Esophagus squamous epithelium (tissue), 5 donors: ENCODE measurements at places on chromosomes 2 and 18.
A peak's percentile ranks its signal among the peaks of the same experiment; 100 is the strongest.

DNA sequence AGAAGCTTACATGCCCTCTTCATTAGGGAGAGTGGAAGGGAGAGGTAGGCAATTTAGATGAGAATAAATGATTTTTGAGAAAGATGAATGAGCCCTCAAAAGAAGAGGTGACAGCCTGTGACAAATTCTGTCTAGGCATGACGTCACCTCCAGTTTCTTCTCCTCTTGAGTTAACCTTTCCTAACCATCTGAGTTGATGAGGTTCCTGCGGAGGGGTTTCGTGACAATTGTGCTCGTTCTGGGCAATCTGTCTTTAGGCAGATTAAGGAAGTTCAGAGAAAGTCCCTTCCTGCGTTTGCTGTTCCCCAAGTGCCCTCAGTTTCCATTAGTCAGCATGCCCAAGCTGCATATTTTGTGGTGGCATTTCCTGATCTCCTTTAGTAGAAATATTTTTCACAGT is 640.2 kb upstream of the SYT4 start:
- H3K4me1 ChIP-seq, result no peaks in the 10 kb centered on the region
- DNase-seq, result no peak
- no peak overlapping the region for H3K4me3 ChIP-seq
- H3K36me3 ChIP-seq, result no peaks in the 10 kb centered on the region

- no peak for DNase-seq
- H3K27ac ChIP-seq, result no peak overlapping the region
- H3K27me3 ChIP-seq, result peaks cover 3% of the 10 kb centered on the region
- no peak overlapping the region for H3K4me3 ChIP-seq
Observed at GRCh38 chr2:24182507-24182906, 7.7 kb downstream of the FAM228A start.

GRCh38 chr2:63692002-63692606 is 103.3 kb downstream of the MDH1 start:
- H3K27ac ChIP-seq, result no peak overlapping the region
- H3K4me1 ChIP-seq, result no peaks in the 10 kb centered on the region
- no peak for DNase-seq
- no peaks in the 10 kb centered on the region for H3K27me3 ChIP-seq
- H3K4me3 ChIP-seq, result no peak overlapping the region

- no peaks in the 10 kb centered on the region for H3K27me3 ChIP-seq
- H3K27ac ChIP-seq, result no peak overlapping the region
- no peak overlapping the region for H3K4me3 ChIP-seq
Observed at GRCh38 chr2:125444106-125444505, 1211.9 kb upstream of the GYPC start.

GRCh38 chr18:55509631-55510324 is 78.2 kb downstream of the TCF4 start:
- peak overlapping the region; percentile 50 for H3K4me3 ChIP-seq
- DNase-seq, result no peak
- H3K4me1 ChIP-seq, result peaks cover 18% of the 10 kb centered on the region
- H3K36me3 ChIP-seq, result no peaks in the 10 kb centered on the region
- H3K27ac ChIP-seq, result peak overlapping the region; percentile 79

- no peaks in the 10 kb centered on the region for H3K4me1 ChIP-seq
- H3K4me3 ChIP-seq, result no peak overlapping the region
- H3K27ac ChIP-seq, result no peak overlapping the region
- H3K36me3 ChIP-seq, result no peaks in the 10 kb centered on the region
- no peak for DNase-seq
Observed at GRCh38 chr18:30491815-30492551, 550.6 kb downstream of the DSC3 start.

- H3K36me3 ChIP-seq, result no peaks in the 10 kb centered on the region
- peak overlapping the region; percentile 62 for H3K27ac ChIP-seq
- H3K4me3 ChIP-seq, result no peak overlapping the region
- no peak for DNase-seq
Observed at GRCh38 chr18:36627637-36628036, 201.2 kb downstream of the TPGS2 start.

GRCh38 chr18:79526468-79527460 is 131.0 kb downstream of the NFATC1 start:
- H3K36me3 ChIP-seq, result no peaks in the 10 kb centered on the region
- peaks cover 15% of the 10 kb centered on the region for H3K4me1 ChIP-seq
- no peak overlapping the region for H3K27ac ChIP-seq
- no peak overlapping the region for H3K4me3 ChIP-seq
- no peaks in the 10 kb centered on the region for H3K27me3 ChIP-seq
- DNase-seq, result no peak

- no peak overlapping the region for H3K4me3 ChIP-seq
- no peak overlapping the region for H3K27ac ChIP-seq
- H3K27me3 ChIP-seq, result no peaks in the 10 kb centered on the region
- no peak for DNase-seq
- H3K4me1 ChIP-seq, result no peaks in the 10 kb centered on the region
Observed at GRCh38 chr18:57697426-57697825, 75.8 kb upstream of the NARS1 start.

DNA sequence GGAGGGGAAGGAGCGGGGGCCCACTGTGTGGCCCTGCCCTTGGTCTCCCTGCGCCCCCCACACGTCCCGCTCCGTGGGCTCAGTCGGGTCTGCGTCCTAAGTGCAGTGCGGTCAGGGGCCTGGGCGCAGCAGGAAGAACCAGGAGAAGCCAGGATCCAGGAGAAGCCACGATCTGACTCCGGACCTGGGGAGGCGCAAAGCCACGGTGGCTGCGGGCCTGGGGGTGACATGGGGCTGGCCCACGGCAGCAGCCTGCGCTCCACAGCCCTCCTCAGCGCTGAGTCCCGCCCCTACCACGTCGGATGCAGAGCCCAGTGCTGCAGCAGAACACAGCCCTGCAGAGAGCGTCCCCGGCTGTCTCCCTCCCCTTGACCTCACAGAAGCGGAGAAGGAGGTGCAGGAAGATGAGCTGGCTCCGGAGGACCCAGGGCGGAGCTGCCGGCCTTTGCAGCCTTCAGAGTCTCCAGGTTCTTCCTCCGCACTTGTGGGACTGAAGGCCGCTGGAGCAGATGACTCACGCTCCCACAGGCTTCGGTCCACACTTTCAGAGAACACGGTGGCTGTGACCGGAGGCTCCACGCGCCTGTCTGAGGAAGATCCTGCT is 589.2 kb upstream of the SALL3 start:
- no peak overlapping the region for H3K27ac ChIP-seq
- no peaks in the 10 kb centered on the region for H3K36me3 ChIP-seq
- no peak overlapping the region for H3K4me3 ChIP-seq
- H3K27me3 ChIP-seq, result no peaks in the 10 kb centered on the region
- no peak for DNase-seq

- no peak overlapping the region for H3K27ac ChIP-seq
- no peaks in the 10 kb centered on the region for H3K36me3 ChIP-seq
- peaks cover 5% of the 10 kb centered on the region for H3K4me1 ChIP-seq
Observed at GRCh38 chr2:573805-574392, 103.3 kb downstream of the TMEM18 start.

GRCh38 chr2:130337735-130338325 is 4.9 kb upstream of the IMP4 start:
- H3K27me3 ChIP-seq, result no peaks in the 10 kb centered on the region
- no peak overlapping the region for H3K4me3 ChIP-seq
- H3K36me3 ChIP-seq, result no peaks in the 10 kb centered on the region
- DNase-seq, result no peak

- H3K36me3 ChIP-seq, result no peaks in the 10 kb centered on the region
- no peak overlapping the region for H3K27ac ChIP-seq
- H3K4me1 ChIP-seq, result peaks cover 3% of the 10 kb centered on the region
- H3K4me3 ChIP-seq, result no peak overlapping the region
Observed at GRCh38 chr2:11363868-11364564, 19.6 kb upstream of the ROCK2 start.

- H3K36me3 ChIP-seq, result no peaks in the 10 kb centered on the region
- DNase-seq, result no peak
- H3K27ac ChIP-seq, result no peak overlapping the region
- no peaks in the 10 kb centered on the region for H3K27me3 ChIP-seq
- peaks cover 24% of the 10 kb centered on the region for H3K4me1 ChIP-seq
Observed at GRCh38 chr2:11307764-11308415, 36.5 kb downstream of the ROCK2 start.

- no peaks in the 10 kb centered on the region for H3K4me1 ChIP-seq
Observed at GRCh38 chr2:230932556-230933511, 7.8 kb upstream of the GPR55 start.

GRCh38 chr2:162199913-162200312 is 43.3 kb downstream of the FAP start:
- H3K27ac ChIP-seq, result no peak overlapping the region
- H3K27me3 ChIP-seq, result no peaks in the 10 kb centered on the region
- no peak for DNase-seq
- H3K4me3 ChIP-seq, result no peak overlapping the region

GRCh38 chr18:48340560-48340959 is 68.6 kb downstream of the ZBTB7C start:
- H3K4me3 ChIP-seq, result no peak overlapping the region
- no peaks in the 10 kb centered on the region for H3K27me3 ChIP-seq

DNA sequence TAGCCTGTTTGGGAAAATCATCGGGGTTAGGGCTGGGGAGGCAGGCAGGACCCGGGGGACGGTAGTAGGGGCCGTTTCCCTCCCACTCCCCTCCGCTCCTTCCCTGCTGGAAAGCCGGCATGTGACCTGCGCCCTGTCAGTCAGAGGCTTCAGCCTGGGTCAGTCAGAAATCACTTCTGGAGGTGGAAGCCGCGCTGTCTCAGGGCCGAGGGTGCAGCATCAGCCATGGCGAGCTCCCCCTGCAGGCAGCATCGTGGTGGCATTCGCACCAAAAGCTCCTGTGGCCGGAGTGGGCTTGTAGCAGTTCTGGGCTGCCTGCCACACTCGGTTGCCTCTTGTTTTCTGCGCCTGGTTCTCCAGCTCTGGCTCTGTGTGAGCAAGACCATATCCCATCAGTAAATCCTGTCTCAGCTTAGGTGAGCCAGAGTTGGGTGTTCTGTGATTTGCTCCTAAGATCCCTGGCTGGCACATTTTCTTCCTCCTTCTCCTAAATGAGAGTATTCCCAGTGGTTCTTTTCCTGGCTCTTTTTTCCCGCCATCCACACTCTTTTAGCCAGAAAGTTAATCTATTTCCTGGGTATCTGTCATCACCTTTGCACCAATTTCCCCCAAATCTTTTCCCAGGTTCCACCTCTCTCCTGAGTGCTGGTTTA is 123.9 kb upstream of the CD302 start:
- no peaks in the 10 kb centered on the region for H3K36me3 ChIP-seq
- no peak overlapping the region for H3K27ac ChIP-seq
- H3K4me1 ChIP-seq, result peaks cover 7% of the 10 kb centered on the region
- peak; percentile 13 for DNase-seq
- H3K4me3 ChIP-seq, result no peak overlapping the region

DNA sequence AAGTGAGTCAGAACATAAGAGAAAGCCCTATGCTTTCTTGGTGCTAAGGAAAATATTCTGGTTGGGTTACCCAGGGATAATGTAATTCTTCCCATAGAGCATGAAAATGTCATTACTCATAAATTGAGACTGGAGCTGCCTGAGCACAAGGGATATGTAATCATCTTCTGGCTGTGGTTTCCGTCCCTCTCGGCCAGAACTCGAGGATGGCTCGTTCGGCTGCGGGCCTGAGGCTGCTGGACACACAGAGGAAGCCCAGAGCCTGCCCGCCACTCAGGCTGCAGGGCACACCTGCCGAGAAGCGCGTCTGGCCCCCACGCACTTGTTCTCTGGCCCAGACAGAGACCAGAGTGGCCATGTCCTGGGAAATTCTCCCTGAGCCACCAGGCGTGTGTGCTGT is 104.9 kb downstream of the ASAP2 start:
- no peaks in the 10 kb centered on the region for H3K27me3 ChIP-seq
- DNase-seq, result no peak
- H3K4me1 ChIP-seq, result peaks cover 38% of the 10 kb centered on the region
- peak overlapping the region; percentile 84 for H3K27ac ChIP-seq
- no peaks in the 10 kb centered on the region for H3K36me3 ChIP-seq

DNA sequence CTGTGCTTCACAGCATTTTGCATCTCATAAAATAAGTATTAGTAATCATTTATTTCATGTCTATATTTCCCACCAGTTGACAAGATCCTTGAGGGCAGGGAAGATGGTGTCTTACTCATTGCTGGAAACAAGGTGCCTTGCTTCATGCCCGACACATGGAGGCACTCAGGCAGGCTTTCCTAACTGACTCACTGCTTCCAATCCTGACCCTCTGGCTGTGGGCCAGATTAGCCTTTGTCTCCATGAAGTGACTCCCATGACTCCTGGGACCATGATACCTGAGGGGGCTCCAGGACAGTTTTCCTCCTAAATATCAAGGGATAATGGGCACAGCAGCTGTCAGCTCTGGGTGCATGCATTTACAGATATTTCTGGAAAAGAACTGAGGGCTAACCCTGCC is 275.1 kb downstream of the AGPS start:
- no peak overlapping the region for H3K27ac ChIP-seq
- H3K27me3 ChIP-seq, result no peaks in the 10 kb centered on the region
- H3K4me1 ChIP-seq, result peaks cover 5% of the 10 kb centered on the region
- H3K4me3 ChIP-seq, result no peak overlapping the region
- no peak for DNase-seq

- H3K27ac ChIP-seq, result peak overlapping the region; percentile 59
- H3K4me1 ChIP-seq, result peaks cover 32% of the 10 kb centered on the region
- H3K4me3 ChIP-seq, result no peak overlapping the region
- no peaks in the 10 kb centered on the region for H3K27me3 ChIP-seq
Observed at GRCh38 chr18:12839526-12840196, 44.4 kb downstream of the PTPN2 start.

DNA sequence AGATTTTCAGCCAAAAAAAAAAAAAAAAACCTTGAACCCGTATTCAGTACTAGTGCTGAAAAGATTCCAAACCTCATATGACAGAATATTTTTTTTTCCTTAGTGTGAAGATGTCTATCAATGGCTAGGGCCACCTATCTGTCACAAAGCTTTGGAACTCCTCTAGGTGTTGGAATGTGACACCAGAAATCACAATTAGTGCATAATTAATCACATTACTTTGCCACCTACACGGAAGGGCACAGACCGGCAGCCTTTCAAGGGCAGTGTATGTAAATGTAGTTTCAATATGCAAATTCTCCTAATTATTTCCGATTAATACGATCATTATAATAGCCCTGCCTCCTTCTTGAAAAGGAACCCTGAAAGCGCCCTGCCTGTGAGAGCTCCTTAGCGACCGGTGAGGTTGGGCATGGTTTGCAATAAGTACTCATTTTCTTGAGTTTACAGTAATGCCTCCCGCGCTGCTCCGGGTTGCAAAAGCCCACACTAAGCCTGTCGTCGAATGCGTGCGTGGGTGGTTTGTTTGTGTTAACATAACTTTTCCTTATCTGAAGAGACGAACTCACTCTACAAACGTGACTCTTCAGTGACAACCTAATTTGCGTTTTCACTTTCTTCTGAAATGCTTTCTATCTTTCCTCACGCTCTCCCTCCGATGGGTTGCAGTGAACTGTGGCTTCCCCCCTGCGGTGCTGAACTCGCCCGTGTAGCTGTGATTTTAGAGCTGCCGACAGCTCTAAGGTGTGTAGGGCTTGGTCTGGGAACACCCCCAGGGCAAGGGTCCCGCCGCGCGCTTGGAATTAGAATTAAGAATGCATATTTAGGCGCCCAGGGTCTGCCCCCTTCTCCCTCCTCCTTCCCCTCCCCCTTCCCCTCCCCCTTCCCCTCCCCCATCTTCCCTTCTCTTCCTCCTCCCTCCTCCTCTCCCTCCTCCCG is 765 bp upstream of the ID2 start:
- H3K4me1 ChIP-seq, result peaks cover 87% of the 10 kb centered on the region
- H3K4me3 ChIP-seq, result peak overlapping the region; percentile 39
- no peaks in the 10 kb centered on the region for H3K27me3 ChIP-seq
- DNase-seq, result no peak

GRCh38 chr2:160305081-160305750 is 105.1 kb upstream of the ITGB6 start:
- H3K4me1 ChIP-seq, result no peaks in the 10 kb centered on the region
- H3K4me3 ChIP-seq, result no peak overlapping the region

GRCh38 chr18:79852561-79853302 is 55.0 kb downstream of the KCNG2 start:
- no peak for DNase-seq
- no peak overlapping the region for H3K27ac ChIP-seq
- no peaks in the 10 kb centered on the region for H3K36me3 ChIP-seq
- no peaks in the 10 kb centered on the region for H3K4me1 ChIP-seq
- no peak overlapping the region for H3K4me3 ChIP-seq
